ENCODE measurements at places on chromosomes 12 and 14. TPM values are rescaled to one million over a fixed set of nuclear protein-coding genes. Genes with fewer than 3 reads are reported as not detected.

DNA sequence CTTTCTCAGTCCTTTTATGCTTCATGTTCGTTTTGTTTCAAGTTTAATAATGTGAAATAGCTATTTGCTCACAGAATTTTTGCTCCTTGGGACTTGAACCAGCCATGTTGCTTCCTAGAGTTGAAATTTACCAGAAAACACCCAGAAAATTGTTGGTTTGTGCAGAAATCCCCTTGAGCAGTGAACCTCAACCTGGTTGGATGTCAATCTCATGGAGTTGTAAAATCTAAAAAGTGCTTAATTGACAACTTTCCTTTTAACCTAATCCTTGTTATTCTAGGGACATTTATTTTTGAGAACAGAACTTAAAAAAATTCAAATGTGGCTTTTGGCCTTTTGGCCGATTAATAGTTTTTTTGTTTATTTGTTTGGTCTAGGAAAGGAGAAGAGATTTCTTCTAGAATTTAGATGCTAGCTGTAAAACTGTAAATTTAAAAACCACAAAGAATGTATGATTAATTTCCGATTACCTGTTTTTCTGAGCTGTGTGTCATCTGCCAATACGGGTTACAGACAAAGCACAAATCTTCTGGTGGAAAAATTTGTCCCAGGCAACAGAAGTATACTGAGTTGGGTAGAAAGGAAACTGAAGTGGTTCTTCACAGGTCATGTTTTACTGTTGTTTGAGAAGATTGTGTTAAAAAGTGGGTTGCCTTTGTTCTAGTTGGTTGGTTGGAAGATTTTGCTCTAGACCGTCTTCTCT lies 154.4 kb downstream of the FUT8 start:
- no peak for DNase-seq

DNA sequence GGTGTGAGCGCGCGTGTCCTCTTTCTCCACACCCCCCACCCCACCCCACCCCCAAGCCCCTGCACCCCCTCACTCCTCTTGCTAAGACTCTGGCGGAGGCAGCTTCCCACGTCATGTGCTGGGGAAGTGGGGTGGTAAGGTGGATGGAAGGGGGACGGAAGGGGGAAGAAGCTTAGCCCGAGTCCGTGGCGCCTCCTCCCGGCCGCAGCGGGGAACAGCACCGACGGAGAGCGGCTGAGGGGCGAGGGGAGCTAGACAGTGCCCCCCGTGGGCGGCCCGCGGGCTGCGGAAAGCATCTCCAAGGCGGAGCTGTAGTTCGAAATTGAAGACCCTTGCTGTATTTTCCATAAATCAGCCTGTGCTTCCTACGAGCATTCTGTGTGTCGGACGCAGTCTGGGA lies 588 bp upstream of the GRIN2B start:
- DNase-seq = peak; percentile 62

DNA sequence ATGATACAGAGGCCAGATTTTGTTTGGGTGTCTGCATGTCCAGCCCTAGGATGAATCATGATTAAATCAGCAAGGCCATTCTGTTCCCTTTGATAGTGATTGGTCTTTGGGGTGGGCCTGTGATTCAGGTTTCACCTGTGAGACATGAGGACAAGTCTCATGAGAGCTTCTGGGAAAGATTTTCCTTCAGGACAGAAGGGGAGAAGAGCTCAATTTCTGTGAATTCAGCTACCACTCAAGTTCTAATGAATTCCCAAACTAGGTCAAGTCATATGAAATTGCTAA lies 73.4 kb downstream of the ZNF664 start:
- DNase-seq = no peak

DNA sequence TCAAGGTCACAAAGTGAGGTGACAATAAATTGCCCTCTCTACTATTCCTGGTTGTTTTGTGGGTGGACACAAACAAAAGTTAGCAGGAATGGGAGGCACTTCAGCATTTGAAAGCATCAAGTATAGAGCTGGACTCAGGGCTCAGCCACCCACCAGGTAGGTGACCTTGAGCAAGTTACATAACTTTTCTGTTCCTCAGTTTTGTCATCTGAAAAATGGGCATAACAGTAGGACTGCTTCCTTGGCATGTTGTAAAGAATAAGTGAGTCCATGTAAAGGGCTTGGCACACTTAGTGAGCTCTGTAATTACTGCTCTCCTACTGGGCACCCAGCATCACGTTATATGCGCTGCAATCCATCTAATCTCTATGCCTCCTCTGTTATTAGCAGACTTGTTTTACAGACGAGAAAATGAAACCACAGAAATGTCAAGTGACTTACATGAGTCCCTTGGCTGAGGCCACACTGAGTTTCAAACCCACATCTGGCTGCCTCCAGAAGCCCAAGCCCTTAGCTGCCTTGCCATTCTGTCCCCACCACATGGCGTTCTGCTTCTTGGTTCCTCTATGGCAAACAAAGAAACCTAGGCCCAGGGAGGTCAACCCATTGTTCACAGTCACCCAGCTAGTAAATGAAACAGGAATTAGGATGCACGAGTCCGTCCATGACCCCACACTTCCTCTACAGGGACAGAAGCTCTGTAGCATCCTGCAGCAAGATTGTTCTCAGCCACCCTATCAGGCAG lies 63.2 kb upstream of the SLC24A4 start:
- DNase-seq = no peak

DNA sequence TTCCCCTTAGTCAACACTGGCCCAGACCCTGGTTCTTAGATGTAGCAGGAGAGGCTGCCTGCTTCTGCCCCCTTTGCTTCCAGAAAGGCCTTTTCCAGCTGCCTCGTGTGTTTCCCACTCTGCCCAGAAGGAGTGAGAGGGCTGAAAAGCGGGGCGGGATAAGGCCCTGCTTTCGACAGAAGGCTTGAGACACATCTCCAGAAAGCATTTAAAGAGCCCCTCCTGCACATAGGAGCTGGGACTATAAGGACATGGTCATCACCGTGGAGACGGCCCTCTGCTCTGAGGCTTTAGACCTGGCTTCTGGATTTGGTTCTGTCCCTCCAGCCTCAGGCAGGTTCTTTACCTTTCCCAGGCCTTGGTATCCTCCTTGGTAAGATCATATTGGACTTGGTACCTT lies 11.9 kb downstream of the CALM1 start:
- DNase-seq = no peak

- DNase-seq = no peak
These were observed 4.3 kb downstream of the HHIPL1 start for GRCh38 chr14:99649219-99649618.

- no peak for DNase-seq
These were observed 26.2 kb upstream of the BICD1 start for GRCh38 chr12:32080435-32080834.

GRCh38 chr12:121688966-121689365 lies 19.5 kb upstream of the MORN3 start:
- DNase-seq = no peak

- DNase-seq = peak; percentile 73
These were observed 56.7 kb downstream of the MSRB3 start for GRCh38 chr12:65335021-65335714.

- DNase-seq = no peak
These were observed 36.5 kb downstream of the KCNMB4 start for GRCh38 chr12:70402597-70402996.

DNA sequence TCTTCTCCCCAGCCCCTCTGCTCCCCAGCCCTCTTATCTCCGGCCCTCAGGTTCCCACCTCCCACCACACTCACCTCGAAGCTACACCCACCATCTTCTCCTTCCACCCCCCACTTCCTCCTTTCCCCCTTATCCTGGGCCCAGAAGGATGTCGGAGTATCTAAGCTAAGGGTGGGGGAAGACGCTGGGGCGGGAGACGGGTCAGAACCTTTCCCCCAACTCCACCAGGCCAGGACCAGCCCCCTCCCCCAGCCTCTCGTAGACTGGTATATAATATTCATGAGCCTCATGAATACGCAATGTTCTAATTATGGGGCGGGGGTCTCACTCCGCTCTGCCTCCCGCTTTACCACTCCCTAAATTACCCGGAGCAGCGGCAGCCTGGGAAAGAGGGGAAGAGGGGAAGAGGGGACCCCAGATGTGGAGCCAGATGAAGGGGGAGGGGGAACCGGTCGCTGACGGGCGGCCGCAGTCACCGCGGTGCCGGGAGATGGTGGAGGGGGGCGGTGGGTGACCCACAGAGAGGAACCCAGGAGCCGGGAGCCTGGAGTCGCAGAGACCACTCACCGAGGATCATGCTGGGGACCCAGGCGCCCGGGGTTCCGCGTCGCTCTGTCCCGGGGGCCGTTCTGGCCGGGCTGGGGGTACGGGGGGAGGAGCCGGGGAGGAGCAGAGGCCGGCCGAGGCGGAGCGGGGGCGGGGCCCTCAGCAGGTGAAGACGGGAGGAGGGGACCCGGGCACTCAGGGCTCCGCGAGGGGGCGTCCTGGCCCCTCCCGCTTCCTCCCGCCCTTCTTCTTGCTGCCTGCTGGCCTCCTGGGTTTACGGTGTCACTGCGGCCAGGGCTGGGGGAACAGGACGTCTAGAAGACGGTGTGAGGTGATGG lies 6.4 kb upstream of the ZNF385A start:
- peak; percentile 84 for DNase-seq

DNA sequence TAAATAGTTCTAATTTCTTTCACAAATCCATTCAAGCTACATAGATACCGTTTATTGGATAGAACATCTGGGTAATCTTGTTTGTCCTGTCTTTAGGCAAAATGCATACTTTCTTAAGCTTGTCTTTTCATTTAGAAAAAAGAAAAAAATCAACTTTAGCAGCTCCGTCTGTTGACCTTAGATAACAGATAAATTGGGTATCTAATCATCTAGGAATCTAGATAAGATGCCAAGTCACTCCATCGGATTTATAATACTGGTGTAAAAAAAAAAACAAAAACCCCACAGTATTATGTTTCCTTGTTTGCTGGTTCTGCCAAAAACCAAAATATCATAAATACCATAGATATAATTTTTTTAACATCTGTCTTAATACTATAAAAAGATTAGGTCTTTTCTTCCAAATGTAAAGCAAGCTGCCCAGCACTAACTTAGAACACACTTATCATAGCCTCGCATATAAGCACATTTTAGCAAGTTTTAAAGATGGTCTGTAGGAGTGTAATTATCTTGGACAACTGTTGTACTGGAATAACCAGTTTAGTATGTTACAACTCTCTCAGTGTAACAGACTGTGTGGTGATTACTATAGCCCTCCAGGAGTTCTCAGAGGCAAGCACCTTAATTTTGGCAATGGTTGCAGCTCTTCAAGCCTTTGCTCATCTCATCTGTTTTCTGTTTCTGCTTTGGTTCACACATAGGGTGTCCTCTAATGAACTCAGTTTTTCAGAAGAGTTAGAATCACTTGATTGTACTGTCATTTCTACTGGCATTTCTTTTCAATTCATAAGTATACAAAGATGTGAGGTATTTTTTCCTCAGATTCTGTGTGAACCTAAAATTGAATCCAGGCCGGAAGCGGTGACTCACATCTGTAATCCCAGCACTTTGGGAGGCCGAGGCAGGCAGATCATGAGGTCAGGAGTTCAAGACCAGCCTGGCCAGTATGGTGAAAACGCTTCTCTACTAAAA lies 83.1 kb downstream of the ANO6 start:
- no peak for DNase-seq

GRCh38 chr12:8996682-8997405 lies 7.5 kb downstream of the KLRG1 start:
- DNase-seq = peak; percentile 49

DNA sequence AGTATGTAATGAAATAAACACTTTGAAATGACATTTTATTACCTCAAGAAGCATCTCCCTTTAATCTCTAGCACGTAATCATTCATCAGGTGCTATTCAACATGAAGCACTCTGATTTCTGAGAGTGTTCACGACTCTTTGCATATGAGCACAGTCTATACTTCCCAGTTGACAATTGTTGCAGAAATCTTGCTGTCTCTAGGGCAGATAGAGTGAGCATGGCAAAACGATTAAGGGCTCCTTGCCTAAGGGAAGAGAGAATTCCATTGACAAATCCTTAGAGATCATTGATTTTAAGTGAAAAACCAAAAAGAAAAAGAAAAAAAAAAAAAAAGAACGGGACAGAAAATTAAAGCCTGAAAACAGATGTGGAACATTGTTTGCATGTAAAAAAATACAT lies 107.6 kb downstream of the C12orf50 start:
- no peak for DNase-seq

DNA sequence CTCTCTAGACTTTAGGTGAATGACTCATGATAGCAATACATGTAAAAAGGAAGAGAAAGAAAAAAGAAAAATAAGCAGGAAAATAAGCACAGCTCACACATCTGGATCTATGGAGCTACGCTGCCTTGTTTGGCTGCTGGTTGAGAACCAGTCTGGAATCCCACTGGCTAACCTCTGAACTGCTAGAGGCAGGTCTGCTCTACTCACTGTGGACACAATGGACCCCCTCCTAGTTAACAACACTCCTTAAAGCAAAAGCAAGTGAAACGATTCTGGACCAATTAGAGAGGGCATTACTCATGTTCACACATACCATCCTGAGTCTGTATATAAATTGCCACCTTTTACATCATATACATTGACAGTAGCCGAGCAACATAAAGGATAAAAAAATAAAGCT lies 383.2 kb upstream of the FLRT2 start:
- no peak for DNase-seq

DNA sequence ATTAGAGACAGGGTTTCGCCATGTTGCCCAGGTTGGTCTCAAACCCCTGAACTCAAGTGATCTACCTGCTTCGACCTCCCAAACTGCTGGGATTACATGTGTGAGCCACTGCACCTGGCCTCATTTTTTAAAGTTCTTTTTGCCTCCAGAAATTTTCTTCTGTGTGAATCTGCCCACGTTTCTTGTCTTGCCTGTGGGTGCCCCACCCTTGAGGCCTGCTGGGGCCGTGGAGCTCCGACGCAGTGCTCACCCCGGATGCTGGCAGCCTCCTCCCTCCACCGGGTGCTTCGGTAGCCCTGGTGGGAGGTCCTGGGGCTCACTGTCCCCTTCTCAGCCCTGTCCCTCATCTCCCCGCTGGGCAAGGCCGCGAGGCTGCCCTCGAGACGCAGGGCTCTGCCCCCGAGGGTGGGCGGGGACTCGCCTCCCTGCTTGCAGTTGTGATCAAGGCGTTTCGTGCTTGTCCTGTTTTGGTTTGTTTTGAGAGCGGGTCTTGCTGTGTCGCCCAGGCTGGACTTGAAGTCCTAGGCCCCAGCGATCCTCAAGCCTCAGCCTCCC lies 19.5 kb upstream of the CRIP2 start:
- DNase-seq = no peak

DNA sequence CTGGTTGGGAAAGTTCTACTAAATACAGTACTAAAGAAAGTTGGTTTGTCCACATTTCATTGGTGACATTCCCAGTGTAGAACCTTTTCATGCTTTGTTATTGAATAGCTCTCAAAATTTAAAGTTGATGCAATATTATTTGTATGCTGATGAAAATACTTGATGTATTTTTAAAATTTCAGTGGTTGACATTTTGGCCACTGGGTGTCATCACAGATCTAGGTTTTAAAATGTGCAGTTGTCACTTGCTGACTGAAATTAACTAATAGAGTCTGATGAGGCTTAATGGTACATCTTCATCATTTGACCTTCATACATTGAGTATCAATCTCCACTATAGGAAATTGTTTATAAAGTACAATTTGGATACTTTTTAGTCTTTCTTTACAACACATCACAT lies 37.1 kb downstream of the CMAS start:
- no peak for DNase-seq

- DNase-seq = no peak
These were observed 82.8 kb upstream of the KCNA1 start for GRCh38 chr12:4826909-4827308.

SLC25A47 gene
- total RNA-seq = 1.6 TPM

GPR84 gene
- total RNA-seq = not detected

ART4 gene
- 4.9 TPM for total RNA-seq

SOAT2 gene
- 21.8 TPM for total RNA-seq

ERP27 gene
- 48.0 TPM for total RNA-seq

KRT72 gene
- total RNA-seq = not detected

TAS2R9 gene
- not detected for total RNA-seq

RGS6 gene
- 1.7 TPM for total RNA-seq

MMP19 gene
- 6.4 TPM for total RNA-seq

DNAI7 gene
- total RNA-seq = not detected

TGFB3 gene
- 30.5 TPM for total RNA-seq
